CD4-positive, alpha-beta T cell treated with Interleukin-17A for 4 hours (primary cell): ENCODE measurements at places on chromosomes 1 and 21.

DNA sequence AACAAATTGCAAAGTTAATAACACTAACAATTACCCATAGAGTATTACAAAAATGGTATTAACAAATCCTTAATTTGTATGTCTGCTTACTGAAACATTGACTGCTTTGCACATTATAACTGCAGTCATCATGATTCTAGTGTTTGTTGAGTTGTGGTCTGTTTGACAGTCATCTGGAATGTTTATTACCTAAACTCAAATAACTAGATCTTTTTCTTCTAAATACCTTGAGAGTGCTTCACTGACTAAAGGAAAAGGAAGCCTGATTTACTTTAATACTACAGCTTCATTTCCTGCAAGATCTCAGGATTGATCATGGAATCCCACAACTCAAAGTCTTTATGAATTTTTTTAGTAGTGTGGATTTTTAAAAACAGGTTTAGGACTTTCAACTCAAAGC lies 70.0 kb downstream of the HMCN1 start:
- DNase-seq: no peak

DNA sequence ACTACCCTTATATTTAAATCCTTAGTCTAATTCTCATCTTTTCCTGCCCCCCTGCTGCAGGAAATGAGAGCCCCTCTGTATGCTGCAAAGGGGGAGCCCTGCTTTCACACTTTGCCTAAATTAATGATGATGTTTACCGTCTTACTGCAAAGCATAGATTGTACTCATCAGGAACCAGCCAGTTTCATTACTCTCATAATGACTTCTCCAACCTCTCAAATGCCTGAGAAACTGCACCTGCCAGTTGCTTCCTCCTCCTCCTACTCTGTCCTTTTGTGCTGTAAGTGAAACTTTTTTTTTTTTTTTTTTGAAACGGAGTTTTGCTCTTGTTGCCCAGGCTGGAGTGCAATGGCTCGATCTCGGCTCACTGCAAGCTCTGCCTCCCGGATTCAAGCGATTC lies 101.7 kb downstream of the ADSS2 start:
- DNase-seq: no peak

DNA sequence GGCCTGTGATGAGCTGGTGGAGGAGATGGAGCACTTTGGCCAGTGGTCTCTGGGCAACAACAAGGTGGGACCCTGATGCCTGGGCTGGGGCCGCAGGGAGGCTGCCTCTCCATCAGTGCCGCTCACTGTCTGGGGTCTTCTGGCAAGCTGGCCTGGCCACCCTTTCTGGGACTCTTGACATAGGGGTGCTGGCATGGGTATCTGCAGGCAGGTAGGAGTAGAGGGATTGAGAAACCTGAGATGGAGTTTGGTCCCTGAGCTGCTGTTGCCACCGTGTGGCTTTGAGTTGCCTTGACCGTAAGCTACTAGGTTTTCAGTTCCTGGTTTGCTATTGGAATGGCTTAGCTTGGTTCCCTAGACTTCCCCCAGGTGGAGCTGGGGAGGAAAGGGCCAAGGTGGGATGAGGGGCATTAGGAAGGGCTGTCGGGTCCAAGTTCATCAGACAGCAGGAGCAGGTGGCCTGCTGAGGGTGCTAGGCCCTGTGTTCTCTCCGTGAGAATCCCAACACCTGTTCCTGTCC lies 13.2 kb upstream of the MFN2 start:
- DNase-seq: peak; percentile 22

DNA sequence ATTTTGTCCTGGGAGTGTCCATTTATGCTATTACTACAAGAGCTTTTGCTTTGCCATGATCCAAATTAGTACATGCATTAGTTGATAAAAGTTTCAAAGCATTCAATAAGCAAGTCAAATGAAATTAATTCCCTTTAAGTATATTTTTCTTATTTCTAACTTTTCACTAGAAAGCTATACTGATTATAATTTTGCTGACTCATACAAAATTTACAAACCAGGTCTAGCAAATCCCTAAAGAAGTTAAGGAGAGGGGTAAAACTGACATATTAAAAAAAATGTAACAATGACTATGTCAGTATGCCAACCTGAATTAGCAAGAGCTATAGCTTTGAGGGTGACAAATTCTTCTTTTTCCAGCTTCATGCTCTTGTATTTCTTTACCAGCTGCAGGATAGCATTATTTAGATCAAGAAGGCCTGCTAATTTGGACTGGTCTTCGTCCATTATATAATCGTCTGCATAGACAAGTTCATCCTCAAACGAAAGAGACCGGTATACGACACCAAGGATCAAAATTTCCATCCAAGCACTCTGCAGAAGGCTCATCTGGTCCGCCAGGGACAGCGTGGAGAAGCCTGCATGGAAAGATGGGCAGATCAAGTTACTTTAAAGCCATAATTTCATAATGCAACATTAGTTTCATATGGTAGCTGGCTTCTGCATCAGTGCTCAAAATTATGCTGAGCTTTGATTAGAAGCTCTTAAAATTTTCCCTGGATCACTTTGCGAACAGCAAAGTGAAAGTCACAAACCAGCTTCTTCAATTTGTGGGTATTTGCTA lies 95.8 kb upstream of the USH2A start:
- no peak for DNase-seq

GRCh38 chr1:29410476-29410875 lies 174.2 kb downstream of the PTPRU start:
- no peak for DNase-seq

GRCh38 chr1:168752171-168752832 lies 23.3 kb upstream of the DPT start:
- DNase-seq: no peak

DNA sequence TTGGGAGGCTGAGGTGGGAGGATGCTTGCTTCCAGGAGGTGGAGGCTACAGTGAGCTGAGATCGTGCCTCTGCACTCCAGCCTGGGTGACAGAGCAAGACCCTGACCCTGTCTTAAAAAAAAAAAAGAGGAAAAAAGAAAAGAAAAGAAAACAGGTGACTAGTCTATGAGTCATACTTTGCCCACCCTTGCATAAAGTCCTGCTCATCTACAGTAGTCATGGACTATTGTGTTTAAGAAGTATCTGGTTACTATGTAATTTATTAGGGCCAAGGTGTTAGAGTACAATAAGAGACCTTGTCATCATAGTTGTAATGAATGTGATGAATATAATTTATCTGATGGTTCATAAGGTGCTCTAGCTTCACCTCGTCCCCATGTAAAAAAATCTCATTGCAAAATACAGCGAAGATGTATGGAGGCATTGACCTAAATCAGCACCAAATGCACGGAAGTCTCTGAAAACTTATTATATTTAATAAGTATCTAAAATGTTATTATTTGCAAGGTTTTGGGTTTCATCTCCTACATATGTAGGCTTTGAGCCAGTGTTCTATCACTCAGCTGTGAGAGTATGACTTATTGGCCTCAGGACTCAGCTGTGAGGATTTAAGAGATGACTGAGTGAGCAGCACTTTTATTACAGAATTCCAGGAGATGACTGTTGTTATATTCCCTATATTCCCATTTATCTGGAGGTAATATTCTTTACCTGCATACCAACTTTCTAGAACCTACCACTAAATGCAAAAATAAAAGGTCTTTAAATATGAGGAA lies 19.9 kb upstream of the KCNJ6 start:
- no peak for DNase-seq

DNA sequence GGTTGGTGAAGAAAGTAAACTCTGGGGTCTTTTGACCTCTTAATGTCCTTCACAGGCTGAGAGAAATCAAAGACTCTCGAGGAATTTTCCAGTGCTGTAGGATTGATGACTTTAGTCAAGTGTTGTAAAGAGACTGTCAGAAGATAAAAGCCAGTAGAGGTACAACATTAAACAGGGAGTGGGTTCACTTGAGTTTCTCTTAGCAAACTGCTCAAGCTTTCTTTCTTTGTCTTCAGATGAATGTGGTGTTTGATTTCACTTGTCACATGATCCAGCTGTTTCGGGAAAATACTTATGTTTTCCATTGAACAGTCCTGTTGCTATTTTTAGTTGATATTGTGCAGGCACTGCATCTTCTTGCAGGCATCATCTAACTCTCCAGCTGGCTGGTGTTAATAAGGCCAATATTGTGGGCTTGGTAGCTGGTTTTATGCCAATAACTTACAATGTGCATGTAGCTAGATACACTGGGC lies 45.6 kb downstream of the XCL2 start:
- no peak for DNase-seq

- DNase-seq: no peak
These were observed 2.8 kb upstream of the ZSCAN20 start for GRCh38 chr1:33469691-33470090.

- no peak for DNase-seq
These were observed 29.6 kb upstream of the KAZN start for GRCh38 chr1:14568716-14569355.

DNA sequence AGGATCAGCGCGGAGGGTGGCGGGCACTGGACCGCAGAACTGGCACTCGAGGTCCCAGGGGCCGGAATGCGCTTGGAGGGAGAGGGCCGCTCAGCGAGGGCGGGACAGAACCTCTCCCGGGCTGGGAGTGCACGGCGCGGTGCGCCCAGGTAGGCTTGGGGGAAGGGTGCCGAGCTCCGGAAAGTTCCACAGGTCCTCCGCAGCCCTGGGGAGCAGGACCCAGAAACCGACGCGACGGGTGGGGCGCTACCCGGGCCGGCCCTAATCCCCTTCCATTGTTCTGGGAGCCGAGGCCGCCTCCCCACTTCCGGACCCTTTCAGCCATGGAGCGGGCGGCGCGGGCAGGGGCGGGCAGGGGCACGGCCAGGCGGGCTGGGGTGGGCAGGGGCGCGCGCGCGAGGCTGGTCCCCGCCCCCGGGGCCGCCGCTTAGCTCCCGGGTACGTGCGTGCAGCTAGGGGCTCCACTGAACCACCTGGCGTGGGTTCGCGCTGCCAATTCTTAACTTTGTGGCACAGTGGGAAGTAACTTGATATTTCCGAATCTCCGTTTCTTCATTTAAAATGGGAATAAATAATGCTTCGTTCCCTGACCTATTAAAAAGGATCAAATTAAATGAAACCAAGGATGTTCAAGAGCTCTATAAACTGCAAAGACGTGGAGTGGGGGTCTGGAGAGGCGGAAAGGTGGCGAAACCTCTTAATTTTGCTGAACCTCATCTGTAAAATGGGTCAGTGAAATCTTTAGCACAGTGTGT lies 20.7 kb downstream of the LGR6 start:
- DNase-seq: no peak

DNA sequence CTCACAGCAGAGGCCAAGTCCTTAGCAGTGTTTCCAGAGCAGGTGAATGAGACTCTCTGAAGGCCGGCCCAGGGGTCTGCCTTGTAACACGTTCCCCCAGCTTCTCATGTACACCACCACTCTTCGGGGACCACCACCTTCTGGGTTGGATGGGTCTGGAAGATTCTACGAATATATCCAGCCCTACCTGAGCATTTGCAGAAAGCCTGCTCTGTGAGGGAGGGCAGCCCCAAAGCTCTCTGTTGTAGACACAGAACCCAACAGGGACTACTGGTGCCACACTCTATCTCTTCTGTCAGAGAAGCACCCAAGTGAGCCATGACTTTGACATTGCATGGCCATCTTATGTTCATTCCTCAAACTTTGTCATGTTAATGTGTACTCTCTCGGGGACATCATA lies 61.8 kb downstream of the CD247 start:
- no peak for DNase-seq

GRCh38 chr1:228101994-228102790 lies 933 bp downstream of the C1orf35 start:
- DNase-seq: peak; percentile 68

- DNase-seq: peak; percentile 45
These were observed 639 bp upstream of the DNAJB4 start for GRCh38 chr1:78003882-78004718.
